Ammon's horn (tissue), 1 donor: ENCODE measurements at places on chromosomes 4 and X.

- no peak for DNase-seq
Observed at GRCh38 chr4:76407440-76408119, 13.4 kb downstream of the CCDC158 start.

DNA sequence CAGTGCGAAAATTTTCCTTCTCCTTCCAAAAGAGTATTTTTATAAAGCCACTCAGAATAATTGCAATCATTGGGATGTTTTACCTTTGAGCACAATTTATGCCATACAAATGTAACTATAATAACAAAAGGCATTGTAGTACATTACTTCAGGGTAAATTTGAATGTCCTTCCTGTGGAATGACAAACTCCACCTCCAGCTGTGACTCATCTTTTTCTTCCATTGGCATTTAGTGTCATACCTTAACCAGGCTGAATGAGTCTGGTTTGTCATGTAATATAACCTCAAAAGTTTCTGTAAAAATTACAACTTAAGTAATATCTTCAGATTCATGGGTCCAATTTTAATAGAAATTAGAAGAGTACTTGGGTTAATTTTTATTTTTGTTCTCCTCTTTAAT, 93.3 kb downstream of the TMEM47 start:
- no peak for DNase-seq

DNA sequence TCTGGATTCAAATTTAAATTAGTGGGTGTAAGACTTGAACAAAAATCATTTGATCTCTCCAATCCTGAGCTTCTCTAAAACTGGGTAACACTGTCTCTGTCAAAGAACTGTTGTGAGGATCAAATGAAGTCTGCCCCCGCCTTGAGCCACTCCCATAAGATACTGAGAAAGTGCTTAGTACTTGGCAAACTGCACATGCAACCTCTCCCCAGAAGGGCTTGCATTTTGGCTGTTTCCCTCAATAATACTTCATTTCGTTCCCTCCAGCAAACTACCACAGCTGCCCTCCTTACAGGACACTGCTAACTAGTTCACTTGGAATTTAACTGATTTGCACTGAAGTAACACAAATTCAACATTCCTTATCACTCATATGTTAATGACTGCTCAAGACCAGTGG, 79.8 kb downstream of the APBB2 start:
- no peak for DNase-seq

DNA sequence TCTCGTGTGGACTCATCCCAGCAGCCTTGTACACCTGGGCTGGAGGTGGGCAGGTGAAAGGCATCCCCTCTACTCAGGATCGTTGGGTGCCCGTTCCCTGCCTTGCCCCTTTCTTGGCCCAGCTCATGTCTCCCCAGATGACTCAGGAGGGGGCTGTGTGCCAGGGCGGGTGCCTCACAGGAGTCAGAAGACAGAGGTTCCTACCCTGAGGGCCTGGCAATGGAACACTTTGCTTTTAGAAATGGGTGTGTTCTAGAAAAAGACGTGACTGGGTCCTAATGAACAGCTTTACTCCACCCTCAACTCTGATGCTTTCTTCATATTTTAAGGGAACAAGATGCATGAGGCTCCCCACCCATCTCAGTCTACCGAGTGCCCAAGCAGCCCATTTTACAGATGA, 22.5 kb upstream of the TRIM2 start:
- no peak for DNase-seq

DNA sequence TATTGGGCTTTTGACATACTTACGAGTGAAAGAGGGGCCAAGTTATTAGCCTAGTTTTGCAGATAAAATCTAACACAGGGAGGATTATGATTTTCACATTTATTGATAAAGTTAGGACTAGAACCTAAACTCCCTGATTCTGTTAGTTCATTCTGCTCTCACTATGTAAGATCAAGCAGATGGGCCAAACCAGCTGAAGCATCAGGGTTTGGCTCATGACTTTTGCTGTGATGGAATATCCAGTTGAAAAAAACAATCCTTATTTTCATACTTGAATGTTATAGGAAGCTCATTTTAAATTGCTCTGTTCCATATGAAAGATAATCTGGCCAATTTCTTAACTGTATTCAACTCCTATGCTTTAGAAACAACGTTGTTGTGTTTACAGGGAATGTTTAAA, 21.2 kb downstream of the SPRY1 start:
- no peak for DNase-seq

- DNase-seq = no peak
Observed at GRCh38 chrX:136205882-136206380, 45.3 kb downstream of the MAP7D3 start.

DNA sequence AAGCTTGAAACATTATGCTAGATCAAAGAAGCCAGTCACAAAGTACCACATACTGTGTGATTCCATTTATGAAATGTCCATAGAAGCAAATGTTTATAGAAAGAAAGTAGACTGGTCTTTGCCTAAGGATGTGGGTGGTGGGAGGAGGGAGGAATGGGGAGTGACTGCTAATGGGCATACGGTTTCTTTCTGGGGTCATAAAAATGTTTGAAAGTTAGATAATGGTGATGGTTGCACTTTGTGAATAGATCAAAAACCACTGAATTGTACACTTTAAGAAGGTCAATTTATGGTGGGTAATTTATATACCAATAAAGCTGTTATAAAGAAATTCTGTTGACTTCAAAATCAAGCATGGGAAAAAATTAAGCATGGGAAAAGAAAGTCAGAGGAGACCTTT, 56.6 kb downstream of the FAM13A start:
- DNase-seq = no peak

GRCh38 chr4:148740701-148741100, 298.5 kb upstream of the NR3C2 start:
- no peak for DNase-seq

DNA sequence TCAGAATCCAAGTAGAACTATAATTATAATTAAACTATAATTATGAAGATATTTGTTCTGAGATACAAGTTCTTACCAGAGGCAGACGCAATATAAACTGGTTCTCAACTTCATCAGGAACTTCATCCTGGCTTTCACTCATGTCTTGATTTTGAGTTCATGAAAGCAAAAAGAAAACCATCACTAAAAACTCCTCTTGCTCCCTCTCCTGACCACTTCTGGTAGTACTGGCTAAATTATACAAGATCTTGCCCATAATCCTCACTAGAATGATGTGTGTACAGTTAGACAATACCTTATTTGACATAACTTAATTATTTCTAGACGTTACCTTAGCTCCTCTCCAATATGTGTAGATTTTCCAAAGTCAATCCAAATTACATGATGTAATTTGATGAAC, 3.7 kb downstream of the TAF7L start:
- DNase-seq = peak; percentile 25

DNA sequence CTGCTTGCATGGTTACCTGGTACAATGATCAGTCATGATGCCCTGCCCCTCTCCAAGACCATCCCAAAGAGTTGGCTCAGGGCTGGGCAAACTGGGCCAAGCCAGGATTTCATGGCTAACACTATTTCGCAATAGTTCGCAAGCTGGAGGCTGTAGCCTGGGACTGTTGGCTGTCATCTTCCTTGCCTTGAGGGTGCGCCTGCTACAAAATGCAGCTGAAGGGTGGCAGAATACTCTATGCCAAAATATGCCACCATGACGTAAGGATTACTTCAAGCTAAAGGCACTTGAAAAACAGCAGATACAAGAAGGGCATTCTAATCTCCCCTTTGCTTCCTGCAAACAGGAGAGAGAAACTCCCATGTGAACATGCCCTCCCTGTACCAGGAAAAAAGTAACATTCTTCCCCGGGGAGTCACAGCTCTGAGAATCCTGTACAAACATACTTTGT, 21.0 kb downstream of the SAT1 start:
- no peak for DNase-seq

DNA sequence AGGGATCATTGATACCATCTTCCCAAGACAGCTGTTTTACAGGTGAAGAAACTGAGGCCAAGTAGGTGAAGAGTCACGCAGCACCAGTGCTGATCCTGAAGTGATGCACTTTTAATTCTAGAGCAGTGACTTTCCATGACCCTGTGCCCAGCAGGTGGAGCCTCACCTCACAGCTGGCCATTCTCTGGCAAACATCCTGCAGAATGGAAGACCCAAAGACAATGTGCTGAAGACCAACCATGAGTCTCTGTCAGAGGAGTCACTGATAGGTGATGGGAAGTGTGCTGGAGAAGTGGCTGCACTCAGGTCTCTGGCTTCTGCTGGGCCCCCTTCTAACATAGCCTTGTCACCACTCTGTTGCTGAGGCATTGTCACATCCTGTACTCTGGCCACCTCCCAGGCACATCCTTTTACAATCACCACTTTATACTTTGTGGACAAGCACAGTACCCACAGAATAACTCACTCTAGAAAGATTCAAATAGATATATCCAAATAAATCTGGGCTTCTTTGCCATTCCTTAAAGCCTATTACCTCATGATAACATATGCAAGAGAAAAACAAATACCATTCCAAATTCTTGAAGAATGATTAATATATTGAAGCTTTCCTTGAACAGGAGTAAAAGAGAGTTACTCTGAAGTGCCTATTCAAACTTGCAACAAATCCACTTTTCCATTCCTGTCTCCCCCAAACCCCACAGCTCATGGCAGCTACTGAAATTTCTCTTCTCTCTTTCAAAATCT, 64.1 kb upstream of the SCOC start:
- DNase-seq = no peak

DNA sequence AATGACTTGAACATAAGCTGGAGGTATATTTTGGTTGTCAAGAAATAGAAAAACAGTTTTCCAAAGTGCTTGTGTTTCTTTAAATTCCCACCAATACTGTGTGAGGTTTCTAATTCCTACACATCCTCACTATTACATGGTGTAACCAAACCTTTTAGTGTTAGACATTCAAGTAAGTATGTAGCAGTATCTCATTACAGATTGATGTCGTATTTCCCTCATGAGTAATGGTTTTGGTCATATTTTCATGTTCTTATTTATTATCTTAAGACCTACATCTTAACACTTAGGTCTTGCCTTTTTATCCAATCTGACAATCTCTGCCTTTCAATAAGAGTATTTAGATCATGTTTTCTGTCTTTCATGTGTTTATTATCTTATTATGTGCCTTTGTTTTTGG, 253.7 kb upstream of the ANXA10 start:
- no peak for DNase-seq

DNA sequence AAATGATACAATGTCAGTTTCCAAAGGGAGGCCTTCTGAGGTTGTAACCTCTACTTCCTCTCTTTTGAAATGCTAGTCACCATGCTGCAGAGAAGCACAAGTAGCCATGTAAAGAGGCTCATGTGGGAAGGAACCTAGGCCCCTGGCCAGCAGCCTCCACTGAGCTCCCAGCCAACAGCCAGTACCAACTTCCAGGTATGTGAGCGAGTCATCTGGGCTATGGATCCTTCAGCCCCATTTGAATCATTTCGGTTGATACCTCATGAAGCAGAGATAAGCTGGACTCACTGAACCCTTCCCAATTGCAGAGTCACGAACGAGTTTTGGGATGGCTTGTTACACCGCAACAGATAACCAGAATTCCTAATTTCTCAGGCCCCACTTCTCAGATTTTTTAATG, 187.0 kb upstream of the LDB2 start:
- no peak for DNase-seq

DNA sequence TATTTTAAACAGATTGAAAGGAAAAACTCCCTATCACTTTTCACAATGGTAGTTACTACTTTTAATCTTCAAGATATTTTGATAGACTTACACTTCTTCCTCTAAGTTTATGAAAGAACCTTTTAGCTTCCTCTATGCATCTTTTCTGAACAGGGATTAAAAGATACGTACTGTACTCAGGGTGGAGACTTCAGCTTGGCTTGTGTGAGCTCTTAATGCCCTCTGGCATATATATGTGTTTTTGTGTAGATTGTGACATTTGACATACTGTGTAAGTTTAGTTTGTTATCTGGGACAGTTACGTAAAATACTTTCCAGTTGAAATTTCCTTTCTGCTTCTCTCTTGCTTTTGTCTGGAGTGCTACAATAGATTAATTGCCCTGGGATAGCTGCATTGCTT, 109.3 kb upstream of the NUDT6 start:
- DNase-seq = no peak
